ENCODE measurements at places on chromosomes 16 and 17.

DNA sequence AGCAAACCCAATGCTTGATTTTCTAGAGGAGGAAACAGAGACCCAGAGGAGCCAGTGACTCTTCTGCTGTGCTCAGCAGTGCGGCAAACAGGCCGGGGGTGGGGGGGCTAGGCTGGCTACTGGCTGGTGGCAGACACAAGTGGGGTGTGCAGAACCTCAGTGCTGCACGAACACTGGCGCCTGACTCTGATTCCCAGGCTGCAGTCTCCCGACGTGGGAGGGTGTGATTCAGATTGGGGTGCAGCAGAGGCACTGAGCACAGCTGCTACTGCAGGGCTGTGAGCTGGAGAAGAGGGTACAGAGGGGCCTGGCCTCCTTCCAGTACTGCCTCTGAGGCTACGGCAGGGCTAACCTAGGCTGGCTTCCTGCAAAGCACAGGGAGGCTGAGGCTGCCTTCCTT, 8.1 kb downstream of the RPL19 start:
- DNase-seq, result peak; percentile 84

DNA sequence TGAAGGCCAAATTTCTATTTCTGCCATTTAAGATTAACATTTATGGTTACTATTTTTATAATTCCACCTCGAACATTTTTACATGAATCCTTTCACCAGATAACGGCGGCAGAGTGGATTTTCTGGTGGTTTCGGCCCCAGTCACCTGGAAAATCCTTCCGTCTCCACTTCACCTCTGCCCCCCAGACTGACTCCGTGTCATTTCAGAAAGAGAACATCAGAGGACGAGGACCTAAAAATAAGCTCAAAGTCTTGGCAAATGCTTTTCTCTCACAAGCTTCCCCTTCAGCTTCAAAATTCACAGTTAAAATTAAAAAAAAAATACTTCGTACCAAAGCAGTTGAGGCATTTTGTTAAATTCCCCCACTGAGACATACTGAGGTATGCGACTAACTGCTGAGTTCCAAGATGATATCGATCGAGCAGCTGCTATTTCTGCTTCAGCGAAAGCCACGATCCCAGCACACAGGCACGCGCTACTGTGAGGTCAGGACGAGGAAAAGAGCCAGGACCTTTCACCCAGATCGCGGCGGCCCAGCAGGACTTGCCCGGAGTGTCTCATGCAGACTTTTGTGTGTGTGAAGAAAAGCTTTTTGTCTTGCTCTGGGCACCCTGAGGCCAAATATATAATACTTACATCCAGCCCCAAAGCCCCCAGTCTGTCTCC, 36.8 kb downstream of the ASPA start:
- peak; percentile 91 for DNase-seq

- DNase-seq, result no peak
Observed at GRCh38 chr16:11140098-11140375, 116.0 kb downstream of the SOCS1 start.

- no peak for DNase-seq
Observed at GRCh38 chr17:59338498-59338897, 7.0 kb downstream of the YPEL2 start.

DNA sequence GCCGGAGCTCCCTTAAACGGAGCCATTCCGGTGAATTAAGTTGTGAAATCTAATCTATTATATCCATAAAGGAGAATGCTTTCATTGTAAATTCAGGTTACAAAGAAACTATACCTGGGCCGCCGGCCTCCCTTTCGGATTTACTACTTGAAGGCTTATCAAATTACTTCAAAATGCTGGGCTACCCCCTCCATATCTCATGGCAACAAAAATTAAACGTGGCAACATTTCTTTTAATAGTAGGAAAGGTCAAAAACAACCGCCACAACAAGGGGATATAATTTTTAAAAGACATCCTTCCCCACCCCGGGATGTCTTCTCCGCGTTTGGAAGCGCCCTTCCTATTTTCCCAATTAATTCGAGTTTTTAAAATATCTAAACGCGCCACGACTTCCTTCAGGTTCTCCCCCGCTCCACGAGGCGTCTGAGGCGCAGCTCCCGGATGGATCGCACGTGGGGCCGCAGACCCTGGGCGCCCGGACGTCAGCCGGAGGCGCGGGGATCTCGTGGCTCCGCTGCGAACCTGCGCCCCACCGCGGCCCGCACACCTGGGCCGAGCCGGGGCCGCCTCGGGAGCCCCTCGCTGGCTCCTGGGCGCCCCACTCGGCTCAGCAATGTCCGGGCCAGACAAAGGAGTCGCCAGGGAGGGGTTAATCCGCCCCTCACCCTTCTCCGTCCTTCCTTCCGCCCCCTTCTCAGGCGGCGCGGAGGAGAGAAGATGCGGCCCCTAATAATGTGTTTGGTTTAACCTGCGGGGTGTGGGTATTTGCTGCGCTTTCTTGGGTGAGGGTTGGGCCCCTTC, 47.4 kb upstream of the SLC38A10 start:
- DNase-seq, result no peak

DNA sequence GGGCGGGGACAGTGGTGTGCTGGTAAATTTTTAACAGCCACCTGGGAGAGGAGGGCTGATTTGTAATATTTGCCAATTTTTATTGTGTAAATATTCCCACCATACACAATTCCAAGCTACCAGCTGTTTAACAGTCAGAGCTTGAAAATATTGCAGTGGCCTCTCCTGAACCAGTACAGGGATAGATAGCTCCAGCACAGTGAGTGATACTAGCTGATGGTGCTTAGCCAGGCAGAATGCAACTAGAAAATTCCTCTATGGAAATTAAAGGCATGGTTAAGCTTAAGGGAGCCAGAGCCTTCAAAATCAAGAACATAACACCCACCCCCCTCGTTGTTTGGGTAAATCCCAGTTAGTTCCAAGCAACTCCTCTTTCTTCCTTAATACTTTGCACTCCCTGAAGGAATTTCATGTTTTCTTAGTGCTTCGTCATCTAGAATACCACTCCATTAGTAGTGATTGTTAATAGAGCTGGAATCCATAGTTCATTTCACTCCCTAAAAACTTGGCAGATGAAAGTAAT, 96.6 kb downstream of the CYB561 start:
- DNase-seq, result no peak

- no peak for DNase-seq
Observed at GRCh38 chr16:84569382-84569987, 48.4 kb downstream of the COTL1 start.

DNA sequence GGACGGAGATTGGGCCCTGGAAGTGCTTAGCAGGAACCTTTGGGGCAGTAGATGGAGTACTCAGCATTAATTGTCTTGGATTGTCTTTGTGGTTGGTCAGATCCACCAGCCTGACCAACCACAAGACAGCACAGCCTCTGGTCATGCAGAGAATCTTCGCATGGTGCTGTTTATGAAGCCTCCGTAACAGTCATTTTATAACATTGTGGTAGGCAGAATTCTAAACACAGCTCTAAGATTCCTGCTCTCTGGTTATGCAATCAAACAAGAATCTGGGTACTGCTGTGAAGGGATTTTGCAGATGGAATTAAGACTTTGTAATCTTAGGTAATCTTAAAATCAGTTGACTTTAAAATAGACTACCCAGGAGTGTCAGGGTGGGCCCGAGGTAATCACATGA, 312.2 kb upstream of the GOT2 start:
- DNase-seq, result no peak

DNA sequence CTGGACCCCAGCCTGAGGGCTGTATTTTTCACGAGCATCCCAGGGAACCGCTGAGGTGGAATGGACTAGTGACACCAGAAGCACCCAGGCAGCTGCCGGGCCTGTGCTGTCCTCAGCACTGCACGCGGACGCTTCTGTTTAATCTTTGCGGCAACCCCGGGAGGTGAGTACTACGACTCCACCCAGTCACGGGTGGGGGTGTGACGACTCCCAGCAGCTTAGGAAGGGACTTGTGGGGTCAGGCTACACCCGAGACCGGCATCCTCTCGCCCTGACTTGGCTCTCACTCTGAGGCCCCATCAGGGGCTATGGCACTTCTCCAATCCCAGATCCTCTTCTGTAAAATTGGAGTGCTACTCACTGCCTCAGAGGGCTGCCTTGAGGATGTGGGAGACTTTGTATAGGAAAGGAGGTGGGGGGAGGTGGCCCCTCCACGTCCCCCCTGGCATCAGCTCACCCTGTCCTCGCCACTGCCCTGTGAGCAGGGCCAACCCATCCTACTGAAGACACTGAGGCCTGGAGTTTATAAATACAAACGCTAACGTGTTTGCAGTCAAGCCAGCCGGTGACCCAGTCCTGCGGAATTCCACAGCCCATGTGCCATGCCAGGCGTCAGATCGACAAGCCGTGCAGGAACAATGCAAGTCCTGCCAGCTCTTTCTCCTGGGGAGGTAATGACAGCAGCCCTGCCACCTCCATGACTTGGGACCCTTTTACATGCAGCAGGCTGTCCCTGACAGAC, 44.4 kb downstream of the PPL start:
- DNase-seq, result no peak

GRCh38 chr17:67689534-67690177, 28.1 kb upstream of the NOL11 start:
- no peak for DNase-seq

DNA sequence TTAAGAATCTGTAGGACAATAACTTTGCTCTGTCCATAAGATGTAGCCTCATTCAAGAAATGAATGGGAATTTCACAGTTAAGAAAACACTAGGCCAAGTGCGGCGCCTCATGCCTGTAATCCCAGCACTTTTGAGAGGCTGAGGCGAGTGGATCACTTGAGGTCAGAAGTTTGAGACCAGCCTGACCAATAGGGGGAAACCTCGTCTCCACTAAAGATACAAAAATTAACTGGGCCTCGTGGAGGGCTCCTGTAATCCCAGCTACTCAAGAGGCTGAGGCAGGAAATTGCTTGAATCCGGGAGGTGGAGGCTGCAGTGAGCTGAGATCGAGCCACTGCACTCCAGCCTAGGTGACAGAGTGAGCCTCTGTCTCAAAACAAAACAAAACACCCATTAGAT, 19.9 kb upstream of the RSL1D1 start:
- DNase-seq, result no peak

DNA sequence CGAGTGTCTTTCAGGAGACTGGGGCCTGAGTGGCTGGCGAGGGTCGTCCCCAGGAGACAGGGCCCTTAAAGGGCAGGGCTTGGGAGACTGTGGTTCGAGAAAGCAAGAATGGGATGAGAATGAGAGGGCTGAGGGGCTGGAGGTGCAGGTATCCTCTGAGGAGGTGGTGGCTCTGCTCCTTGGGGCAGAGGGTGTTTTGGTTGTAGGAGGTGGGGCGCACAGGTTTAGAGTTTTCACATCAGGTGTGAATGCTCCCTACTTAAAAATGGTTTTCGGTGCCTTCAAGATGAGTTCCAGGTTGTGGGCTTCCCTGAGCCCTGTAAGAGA, 430 bp downstream of the BCAS3 start:
- no peak for DNase-seq

- DNase-seq, result no peak
Observed at GRCh38 chr17:68760141-68760475, 158.9 kb upstream of the FAM20A start.

DNA sequence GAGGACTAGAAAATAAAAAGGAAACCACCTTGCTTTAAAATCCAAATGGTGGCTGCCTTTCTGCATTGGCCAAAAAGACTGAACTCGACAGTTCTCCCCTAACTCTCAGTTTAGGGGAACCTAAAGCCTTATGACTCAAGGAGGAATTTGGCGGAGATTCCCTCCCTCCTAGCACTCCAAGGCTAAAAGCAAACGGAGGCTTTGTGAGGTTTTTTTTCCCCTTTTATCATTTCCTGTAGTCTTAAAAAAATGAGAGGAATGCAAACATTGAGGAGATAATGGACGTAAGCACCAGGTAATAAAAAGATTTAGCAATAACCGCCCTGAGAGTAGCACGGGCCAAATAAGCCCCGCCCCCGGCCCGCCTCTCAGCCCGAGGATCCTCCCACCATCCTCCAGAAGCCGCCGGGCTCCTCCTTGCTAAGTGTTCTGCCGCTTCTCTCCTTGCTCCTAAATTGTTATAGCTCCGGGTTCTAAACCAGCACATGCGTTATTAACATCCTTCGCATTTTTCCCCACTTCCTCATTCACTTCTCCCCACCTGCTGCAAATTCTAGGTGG, 5.8 kb upstream of the KIFC3 start:
- DNase-seq, result peak; percentile 65

DNA sequence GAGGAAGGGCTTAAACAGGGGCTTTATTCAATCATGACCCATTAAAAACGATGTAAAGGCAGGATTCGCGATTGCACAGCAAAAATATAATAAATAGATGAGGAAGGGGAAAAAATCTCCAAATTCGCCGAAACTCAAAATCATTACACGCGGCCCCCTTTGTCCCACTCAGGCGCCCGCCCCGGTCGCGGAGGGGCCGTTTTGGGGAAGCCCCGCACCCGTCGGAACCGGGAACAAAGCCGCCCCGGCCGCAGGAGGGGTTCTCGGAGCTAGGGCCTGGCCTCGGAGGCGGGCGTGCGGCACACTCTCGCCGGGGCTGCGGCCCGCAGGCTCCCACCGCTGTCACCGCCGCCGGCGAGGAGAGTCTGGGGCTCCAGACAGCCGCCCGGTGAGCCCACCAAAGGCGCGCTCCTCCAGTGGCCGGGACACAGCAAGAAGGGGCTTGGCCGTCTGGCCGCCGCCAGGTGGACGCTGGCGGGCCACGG, 521 bp downstream of the C16orf87 start:
- peak; percentile 24 for DNase-seq

- no peak for DNase-seq
Observed at GRCh38 chr17:3526971-3527370, 30.6 kb downstream of the TRPV3 start.

DNA sequence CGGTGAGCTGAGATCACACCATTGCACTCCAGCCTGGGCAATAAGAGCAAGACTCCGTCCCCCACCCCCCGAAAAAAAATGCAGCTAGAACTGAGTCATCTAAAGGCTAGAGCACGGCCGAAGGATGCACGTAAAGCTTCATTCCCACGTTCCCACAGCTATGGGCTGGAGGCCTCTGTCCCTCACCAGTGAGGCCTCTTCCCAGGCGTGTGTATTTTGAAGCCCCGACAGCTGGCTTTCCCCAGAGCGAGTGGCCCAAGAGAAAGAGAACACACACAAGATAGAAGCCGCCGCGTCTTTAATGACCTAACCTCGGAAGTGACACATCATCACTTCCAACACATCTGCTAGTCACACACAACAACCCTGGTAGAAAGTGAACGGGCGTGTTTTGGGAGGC, 6.6 kb upstream of the KCTD5 start:
- no peak for DNase-seq

DNA sequence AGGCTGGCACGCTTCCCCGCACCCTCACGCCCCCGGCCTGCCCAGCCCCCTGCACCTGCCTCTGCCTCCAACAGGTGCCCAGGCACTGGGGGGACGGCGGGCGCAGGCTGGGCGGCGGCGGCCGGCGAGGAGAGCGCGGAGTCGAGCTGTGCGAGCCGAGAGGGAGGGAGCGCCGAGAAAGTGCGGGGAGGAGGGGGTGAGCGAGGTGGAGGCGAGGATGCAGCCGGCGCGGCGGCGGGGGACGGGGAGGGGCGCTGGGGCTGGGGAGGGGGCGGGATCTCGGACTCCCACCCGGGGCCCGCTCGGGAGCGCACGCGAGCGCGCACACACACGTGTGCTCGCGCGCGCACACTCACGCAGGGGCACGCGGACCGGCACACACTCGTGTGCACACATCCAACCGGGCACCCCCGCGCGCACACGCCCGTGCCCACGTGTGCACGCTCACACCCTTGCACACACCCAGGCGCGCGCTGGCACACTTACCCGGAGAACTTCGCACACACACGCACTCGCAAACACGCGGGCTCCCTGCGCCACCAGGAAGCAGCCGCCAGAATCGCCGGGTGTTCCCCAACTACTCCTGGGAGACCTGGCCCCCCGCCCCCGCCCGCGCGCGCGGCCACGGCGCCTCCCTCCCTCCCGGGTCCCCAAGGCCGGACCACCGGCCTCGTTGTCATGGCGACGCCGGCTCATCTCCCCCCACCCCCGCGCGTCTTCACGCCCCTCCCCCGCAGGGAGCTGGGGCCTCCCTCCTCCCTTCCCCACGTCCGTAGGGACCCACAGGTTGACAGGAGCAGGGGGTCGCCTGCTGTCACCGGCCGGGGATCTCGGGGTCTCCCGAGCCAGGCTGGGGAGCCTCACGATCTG, at the start of gene DOC2A:
DOC2A (minus strand) TSS at position 184 of the 870 bp plus-strand sequence. CDS start 805 bp downstream, outside the sequence.
- no peak for DNase-seq
